ENCODE measurements at places on chromosomes 5 and 9. TPM values are rescaled to one million over a fixed set of nuclear protein-coding genes. Genes with fewer than 3 reads are reported as not detected.

PTPN3 gene
- 0.12 TPM for total RNA-seq

ZBTB6 gene
- total RNA-seq = 16.0 TPM

HTR4 gene
- total RNA-seq = not detected

MCIDAS gene
- total RNA-seq = not detected

C7 gene
- 0.12 TPM for total RNA-seq

MED10 gene
- 17.7 TPM for total RNA-seq
